ENCODE measurements at places on chromosomes 4 and X.

- no peak for DNase-seq
These were observed 99.3 kb upstream of the TLR3 start for GRCh38 chr4:185969657-185970056.

DNA sequence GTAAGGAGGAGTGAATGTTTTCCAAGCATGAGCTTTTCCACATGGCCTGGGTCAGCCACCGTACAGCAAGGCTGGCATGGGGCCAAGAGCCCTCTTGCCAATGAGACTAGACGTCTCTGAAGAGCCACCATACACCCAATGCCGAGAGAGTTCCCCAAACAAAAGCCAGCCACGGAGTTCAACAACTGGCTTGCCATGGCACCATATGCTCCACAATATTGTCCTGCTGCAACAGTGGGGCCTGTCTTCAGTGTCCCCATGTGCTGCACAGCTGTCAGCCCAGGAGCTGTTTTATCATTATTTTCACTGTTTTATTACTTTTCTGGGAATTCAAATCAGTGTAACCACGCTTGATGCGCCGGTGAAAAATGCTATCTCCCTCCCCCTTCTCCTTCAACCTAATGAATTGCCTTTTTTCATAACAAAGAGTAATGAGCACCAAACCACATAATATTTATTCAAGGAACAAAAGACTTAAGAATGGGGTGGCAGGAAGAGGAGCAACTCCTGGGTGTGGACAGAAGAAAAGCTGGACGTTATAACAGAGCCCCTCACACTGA is 18.4 kb downstream of the MAML3 start:
- no peak for DNase-seq

DNA sequence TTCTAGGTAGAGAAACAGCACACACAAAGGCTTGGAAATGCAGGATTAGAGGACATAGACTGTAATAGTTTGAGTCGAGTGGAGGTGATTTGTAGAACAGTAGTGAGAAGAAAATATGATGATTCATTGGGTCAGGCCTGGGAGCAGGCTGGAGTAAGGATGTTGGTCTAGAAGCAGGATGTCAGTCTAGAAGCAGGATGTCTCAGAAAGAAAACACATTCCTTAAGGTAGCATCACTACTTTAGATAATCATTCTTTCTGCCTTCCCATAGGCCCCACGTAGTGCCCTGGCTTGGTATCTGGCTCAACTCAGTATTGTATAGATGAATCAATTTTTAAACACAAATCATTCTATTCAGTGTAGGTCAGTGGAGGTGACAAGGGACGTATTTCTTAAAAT is 11.2 kb upstream of the DACH2 start:
- DNase-seq, result no peak

DNA sequence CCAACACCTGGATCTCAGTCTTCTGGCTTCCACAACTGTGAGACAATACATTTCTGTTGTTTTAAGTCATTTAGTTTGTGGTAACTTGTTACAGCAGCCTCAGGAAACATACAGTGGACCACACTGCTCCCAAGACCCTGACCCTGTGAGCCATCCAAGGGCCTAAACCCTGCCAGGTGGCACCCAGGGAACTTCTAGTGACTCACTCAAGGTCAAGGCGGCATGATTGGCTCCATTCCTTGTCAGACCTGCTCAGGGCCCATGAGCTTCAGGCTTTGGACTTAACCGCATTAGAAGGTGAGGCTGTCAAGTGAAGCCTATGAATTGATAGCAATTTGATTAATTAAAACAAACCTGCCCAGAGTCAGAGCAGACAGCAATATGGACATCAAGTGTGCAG is 165.7 kb upstream of the MAMLD1 start:
- DNase-seq, result no peak

- no peak for DNase-seq
These were observed 388.1 kb upstream of the IGFBP7 start for GRCh38 chr4:57498251-57498650.

- no peak for DNase-seq
These were observed 189.4 kb downstream of the QDPR start for GRCh38 chr4:17322514-17322913.

- no peak for DNase-seq
These were observed 819 bp downstream of the NSG1 start for GRCh38 chr4:4387531-4388310.

DNA sequence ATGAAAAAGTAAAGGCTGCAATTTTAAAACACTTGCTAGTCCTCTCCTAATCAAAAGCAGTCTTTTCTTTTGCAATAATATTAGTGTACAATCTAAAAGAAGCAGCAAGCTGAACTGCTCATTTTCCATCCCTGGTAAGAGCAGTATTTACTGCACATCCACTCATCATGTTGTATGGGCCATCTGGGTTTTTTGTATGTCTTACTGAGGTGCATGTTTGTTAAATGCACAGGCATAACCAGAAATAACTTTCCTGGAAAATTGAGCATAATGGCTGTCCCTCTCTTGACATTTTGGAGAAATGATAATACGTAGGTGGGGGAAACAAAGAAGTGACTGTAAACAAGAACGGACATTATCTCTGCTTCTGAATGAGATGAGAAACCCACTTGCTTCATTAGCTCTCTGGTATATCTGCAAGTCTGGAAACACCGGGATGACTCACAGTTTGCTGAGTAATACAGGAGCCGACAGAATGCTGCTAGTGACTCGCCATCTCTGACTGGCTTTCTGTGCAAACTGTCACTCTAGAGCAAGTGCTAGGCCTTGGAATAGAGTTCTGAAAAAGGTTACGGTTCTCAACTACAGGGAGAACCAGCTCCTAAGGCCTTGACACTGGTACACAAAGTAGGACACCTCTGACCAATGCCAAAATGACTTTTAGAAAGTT is 85.7 kb upstream of the MTM1 start:
- no peak for DNase-seq

- DNase-seq, result peak; percentile 2
These were observed 33.0 kb downstream of the GALNTL6 start for GRCh38 chr4:171846232-171846631.

DNA sequence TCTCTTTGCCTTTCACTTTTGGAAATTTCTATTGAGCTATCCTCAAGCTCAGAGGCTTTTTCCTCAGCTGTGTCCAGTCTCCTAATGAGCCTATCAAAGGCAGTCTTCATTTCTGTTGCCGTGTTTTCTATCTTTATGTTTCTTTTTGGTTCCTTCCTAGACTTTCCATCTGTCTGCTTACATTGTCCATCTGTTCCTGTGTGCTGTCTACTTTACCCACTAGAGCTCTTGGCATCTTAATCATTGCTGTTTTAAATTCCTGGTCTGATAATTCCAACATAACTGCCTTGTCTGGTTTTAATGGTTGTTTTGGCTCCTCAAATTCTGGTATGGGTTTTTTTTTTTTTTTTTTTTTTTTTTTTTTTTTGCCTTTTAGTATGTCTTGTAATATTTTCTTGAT is 9.3 kb upstream of the PDE6B start:
- no peak for DNase-seq

DNA sequence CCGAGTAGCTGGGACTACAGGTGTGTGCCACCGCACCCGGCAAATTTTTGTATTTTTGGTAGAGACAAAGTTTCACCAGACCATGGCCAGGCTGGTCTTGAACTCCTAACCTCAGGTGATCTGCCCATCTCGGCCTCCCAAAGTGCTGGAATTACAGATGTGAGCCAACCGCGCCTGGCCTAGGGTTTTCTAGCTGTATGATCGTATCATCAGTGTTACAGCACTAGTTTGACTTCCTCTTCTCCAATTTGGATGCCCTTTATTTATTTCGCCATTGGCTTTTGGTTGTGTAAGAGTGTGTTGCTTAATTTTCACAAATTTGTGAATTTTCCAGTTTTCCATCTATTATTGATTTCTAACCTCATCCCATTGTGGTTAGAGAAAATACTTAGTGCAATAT is 5.2 kb downstream of the TKTL1 start:
- DNase-seq, result peak; percentile 39

GRCh38 chrX:17266136-17266535 is 108.9 kb upstream of the NHS start:
- no peak for DNase-seq

DNA sequence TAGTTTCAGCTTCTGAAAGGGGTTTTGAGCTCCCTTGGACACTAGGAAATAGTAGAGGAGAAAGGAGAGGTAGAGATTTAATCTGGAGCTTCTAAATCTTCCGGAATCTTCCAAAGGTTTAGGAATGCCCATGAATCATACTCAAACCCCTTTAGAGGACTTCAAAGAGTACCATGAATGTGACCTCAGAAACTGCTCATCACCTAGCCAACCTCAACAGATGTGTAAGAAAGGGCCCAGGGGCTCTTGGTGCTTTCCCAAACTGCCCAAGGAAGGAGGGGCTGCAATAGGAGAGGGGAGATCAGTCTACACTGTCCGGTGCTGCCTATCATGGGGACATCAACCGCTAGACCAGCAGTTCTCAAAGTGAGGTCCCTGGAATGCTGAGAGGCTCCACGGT is 109.1 kb downstream of the RBM47 start:
- DNase-seq, result no peak

DNA sequence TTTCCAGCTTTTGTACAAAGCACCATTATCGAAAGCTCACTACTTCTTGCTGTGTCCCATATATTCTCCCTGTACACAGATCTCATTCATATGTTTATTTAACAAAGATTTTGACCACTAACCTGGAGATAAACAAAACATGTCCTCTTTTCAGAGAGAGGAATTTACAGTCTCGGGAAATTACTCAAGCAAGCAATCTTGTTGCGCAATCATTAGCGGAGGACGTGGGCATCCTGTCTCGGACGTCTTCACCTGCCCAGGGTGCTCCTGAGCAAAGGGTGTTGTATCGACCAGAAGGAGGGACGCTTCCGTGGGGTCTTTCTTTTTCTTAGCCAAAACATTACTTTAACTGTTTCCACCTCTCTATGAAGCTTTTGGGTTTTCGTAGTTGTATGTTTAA is 66.5 kb upstream of the CLCN4 start:
- peak; percentile 1 for DNase-seq

DNA sequence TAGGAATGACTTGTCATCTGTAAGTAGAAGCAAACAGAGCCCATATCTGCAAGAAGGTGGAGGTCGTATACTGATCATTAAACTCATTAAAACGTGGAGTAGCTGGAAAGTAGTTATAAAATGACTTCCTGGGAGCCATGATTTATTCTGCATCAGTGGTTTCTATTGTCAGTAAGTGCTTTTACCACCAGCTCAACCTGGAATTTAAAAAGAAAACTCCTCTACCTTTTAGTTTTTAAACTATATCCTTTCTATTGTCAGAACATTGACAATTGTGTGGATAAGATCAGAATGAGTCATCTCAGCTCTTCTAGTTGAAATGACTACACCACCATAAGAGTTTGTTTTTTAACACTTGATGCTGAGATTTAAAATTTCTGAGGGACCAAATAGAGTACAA is 651.2 kb upstream of the GALNT7 start:
- DNase-seq, result no peak

DNA sequence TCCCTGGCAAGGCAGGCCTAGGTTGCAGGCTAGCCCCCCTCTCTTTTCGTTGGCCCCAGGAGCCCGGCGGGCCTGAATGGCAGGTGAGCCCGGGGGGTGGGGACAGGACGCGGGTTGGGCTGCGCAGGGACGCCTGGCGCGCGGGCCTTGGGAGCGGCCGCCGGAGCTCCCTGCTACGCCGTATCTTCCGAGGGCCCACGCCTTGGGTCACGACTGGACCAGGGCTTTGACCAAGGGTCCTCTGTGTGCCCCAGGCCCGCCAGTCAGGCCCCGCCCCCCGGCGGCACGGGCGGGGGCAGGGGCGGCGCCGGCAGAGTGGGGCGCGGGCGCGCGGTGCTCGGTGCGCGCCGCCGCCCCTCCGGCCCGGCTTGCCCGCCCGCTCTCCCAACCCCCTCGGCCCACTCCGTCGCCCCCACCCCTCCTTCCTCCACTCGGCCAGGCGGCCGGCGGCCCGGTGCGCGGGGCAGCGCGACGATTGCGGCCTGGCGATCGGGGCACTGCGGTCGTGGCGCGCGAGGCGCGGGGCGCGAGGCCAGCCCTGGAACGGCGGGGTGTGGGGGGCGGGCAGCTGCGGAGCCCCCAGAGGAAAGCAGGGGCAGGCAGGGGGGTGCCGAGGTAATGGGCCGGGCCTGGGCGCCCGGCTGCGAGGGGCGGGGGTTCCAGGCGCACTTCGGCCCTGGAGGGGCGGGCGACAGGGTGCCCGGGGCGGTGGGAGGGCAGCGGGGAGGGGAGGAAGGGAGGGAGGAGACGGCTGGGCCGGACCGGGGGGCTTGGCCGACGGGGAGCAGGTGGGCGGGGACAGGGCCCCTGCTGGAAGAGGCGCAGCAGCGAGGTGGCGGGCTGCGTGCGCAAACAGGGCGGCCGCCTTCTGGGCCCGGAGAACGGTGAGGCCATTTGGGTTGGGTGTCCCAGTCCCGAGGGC is at the start of gene PRRG3:
TSS of gene PRRG3 (plus strand) at position 798 of the 922 bp plus-strand sequence. CDS start 3,357 bp downstream, outside the sequence.
- DNase-seq, result no peak

GRCh38 chr4:79210636-79211049 is 115.2 kb downstream of the NAA11 start:
- no peak for DNase-seq

- no peak for DNase-seq
These were observed 1005.1 kb downstream of the PDHA2 start for GRCh38 chr4:96844858-96845490.

- DNase-seq, result no peak
These were observed 193.2 kb upstream of the KLF3 start for GRCh38 chr4:38470735-38471262.

DNA sequence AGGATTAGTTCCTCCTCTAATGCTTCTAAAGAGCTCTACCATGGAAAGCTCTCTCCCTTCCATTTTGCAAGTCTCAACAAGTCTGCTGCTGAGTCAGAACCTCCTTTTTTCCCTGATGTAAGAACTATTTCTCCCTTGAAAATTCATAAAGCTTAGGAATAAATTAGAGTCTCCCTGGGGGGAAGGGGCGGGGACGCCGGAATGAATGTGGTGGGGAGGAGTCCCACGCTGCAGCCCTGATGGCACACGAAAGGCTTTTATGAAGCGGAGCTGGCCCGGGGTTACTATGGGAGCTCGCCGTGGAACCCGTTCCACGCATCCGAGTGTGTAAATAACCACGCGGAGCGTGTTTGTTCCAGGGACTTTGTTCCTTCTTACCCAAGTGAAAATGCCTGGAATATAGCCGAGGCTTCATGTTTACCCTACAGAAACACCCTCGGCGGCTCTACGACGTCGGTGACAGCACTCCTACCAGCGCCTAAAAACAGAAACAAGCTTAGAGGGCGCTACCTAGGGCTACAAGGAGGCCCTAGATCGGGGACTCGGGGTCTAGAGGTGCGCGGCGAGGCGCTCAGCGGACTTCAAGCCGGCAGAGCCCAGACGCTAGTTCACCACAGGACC is 923 bp upstream of the CPEB2 start:
- peak; percentile 54 for DNase-seq

- no peak for DNase-seq
These were observed 10.0 kb upstream of the ELF4 start for GRCh38 chrX:130120321-130120731.

- DNase-seq, result no peak
These were observed 232.8 kb downstream of the PDGFC start for GRCh38 chr4:156738766-156739165.

GRCh38 chrX:56233100-56233499 is 944 bp downstream of the KLF8 start:
- DNase-seq, result no peak

GRCh38 chr4:128519163-128519830 is 231.7 kb upstream of the PGRMC2 start:
- DNase-seq, result no peak

GRCh38 chr4:168641811-168642140 is 144.9 kb downstream of the PALLD start:
- no peak for DNase-seq

Measured in HL-60 (cell line).